Glomerular endothelial cell (primary cell): ENCODE measurements at places on chromosomes 13 and 19. TPM values are rescaled to one million over a fixed set of nuclear protein-coding genes. Genes with fewer than 3 reads are reported as not detected.

NLRP5 gene
- not detected in 2 replicates for total RNA-seq

CC2D1A gene
- 23.3 and 36.0 TPM in 2 replicates for total RNA-seq

PRR22 gene
- total RNA-seq = 0.29 and 0.76 TPM in 2 replicates

F10 gene
- total RNA-seq = not detected in 2 replicates

MARK4 gene
- 32.3 and 36.6 TPM in 2 replicates for total RNA-seq

UBE2M gene
- total RNA-seq = 34.7 and 60.8 TPM in 2 replicates
